ENCODE measurements at places on chromosomes 12 and 14. TPM values are rescaled to one million over a fixed set of nuclear protein-coding genes. Genes with fewer than 3 reads are reported as not detected.

GRCh38 chr12:73531752-73532151, 1005.9 kb upstream of the ATXN7L3B start:
- no peak overlapping the region for H3K4me3 ChIP-seq
- H3K4me1 ChIP-seq: no peaks in the 10 kb centered on the region
- H3K27ac ChIP-seq: no peak overlapping the region

SDR39U1 gene
- total RNA-seq: 5.0 TPM

- no peak overlapping the region for H3K4me3 ChIP-seq
- H3K27me3 ChIP-seq: peaks cover 3% of the 10 kb centered on the region
- no peaks in the 10 kb centered on the region for H3K36me3 ChIP-seq
- H3K4me1 ChIP-seq: no peaks in the 10 kb centered on the region
- no peak for DNase-seq
- no peak overlapping the region for H3K27ac ChIP-seq
These were observed 90.4 kb downstream of the ARMH4 start for GRCh38 chr14:58061581-58061980.

DNA sequence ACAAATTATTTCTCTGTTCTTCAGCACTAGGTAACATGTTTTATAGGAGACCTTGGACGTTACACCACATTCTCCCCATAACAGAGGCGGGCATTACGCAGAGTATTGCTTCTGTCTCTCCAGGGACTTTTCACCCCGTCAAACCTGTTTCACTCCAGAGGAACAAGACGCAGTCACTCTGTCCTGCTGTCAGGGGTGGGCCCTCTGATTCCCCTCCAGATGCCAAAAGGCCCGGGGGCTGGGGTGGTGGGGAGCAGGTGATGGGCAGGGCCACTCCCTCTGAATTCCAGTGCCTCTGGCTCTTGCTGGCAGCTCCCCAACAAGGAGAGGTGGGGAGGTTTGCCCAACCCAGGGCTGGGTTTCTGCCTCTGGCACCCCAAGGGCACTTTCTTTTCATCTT, 71.9 kb downstream of the NTF3 start:
- H3K27ac ChIP-seq: no peak overlapping the region
- no peaks in the 10 kb centered on the region for H3K27me3 ChIP-seq
- no peak for DNase-seq
- H3K4me1 ChIP-seq: peaks cover 23% of the 10 kb centered on the region
- no peak overlapping the region for H3K4me3 ChIP-seq

GRCh38 chr12:62291864-62292760, 31.9 kb downstream of the USP15 start:
- no peak overlapping the region for H3K27ac ChIP-seq
- H3K27me3 ChIP-seq: no peaks in the 10 kb centered on the region
- H3K4me3 ChIP-seq: no peak overlapping the region
- DNase-seq: peak; percentile 43

DNA sequence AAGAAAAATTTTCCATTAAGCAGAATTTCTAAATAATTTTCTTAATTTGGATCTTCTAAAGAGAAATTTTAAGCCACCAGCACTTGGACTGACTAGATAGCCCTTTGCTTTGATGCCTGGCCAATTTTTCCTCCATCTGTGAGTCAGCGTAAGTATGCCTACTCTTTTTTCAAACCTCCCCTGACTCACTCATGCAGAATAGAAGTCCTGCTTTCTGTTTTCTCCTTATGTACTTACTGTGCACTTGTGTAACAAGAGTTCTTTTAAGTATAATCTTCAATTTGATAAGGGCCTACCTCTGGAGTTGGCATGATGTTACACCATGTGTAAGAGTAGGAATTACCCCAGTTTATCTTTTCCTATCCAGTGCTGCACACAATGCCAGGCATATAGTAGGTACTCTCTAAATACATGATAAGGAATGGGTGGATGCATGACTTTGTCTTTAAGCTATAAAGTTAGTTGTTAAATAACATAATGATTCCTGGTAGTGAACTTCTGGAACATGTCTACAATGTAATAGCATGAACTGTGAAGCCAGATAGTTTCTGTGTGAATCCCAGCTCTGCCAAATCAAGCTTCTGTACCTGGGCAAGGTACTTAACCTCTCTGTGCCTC, 329.6 kb downstream of the TMTC2 start:
- H3K36me3 ChIP-seq: no peaks in the 10 kb centered on the region
- no peak overlapping the region for H3K27ac ChIP-seq
- no peaks in the 10 kb centered on the region for H3K27me3 ChIP-seq
- H3K4me1 ChIP-seq: no peaks in the 10 kb centered on the region
- peak; percentile 89 for DNase-seq
- no peak overlapping the region for H3K4me3 ChIP-seq

DNA sequence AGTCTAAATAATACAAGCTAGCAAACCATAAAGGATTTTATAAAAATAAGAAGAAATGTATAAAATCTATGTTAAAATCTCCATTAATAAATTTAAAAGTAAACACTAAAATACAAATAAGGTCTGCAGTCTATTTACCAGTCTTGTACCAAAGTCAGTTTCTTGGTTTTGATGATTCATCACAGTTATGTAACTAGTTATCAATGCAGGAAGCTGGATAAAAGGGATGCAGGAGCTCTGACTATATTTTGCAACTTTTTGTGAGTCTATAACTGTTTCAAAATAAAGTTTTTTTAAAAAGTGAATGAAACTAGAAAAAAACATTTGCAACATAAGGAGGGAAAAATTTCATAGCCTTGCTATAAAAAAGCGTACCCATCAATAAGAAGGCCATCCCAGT, 151.5 kb downstream of the DERA start:
- no peaks in the 10 kb centered on the region for H3K27me3 ChIP-seq
- H3K27ac ChIP-seq: no peak overlapping the region
- H3K4me3 ChIP-seq: no peak overlapping the region
- no peaks in the 10 kb centered on the region for H3K36me3 ChIP-seq
- no peaks in the 10 kb centered on the region for H3K4me1 ChIP-seq

GRCh38 chr12:96776908-96777307, 130.1 kb upstream of the NEDD1 start:
- H3K36me3 ChIP-seq: no peaks in the 10 kb centered on the region
- DNase-seq: no peak
- no peak overlapping the region for H3K27ac ChIP-seq
- H3K4me3 ChIP-seq: no peak overlapping the region
- no peaks in the 10 kb centered on the region for H3K4me1 ChIP-seq

DNA sequence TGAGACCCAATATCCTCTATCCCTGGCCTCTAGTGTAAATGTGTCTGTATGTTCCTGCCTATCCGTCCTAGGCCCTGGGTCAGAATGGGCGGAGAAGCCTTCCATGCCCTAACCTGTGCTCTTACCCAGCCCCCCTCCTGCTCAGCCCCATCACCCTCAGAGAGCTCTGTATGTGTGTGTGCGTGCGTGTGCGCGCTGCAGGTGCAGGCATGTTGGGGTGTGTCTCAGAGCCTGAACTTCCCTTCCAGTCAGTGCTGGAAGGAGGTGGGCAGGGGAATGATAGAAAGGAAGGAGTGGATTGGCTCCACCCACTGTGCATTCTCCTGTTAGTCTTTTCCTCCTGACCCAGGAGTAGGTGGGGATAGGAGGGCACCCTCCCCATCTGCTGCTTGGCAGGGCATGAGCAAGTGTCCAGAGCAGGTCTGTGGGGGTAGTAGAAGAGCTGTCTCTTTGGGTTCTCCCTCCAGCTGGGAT, 7.2 kb downstream of the NAB2 start:
- H3K27me3 ChIP-seq: no peaks in the 10 kb centered on the region
- H3K4me3 ChIP-seq: no peak overlapping the region
- H3K36me3 ChIP-seq: peaks cover 77% of the 10 kb centered on the region
- H3K27ac ChIP-seq: peak overlapping the region; percentile 23
- DNase-seq: no peak
- peaks cover 37% of the 10 kb centered on the region for H3K4me1 ChIP-seq

- no peak overlapping the region for H3K27ac ChIP-seq
- no peaks in the 10 kb centered on the region for H3K36me3 ChIP-seq
- no peaks in the 10 kb centered on the region for H3K27me3 ChIP-seq
- H3K4me1 ChIP-seq: peaks cover 1% of the 10 kb centered on the region
These were observed 33.9 kb upstream of the RCOR1 start for GRCh38 chr14:102558556-102558955.

GRCh38 chr12:56600753-56601152, 29.4 kb downstream of the BAZ2A start:
- H3K4me1 ChIP-seq: peaks cover 4% of the 10 kb centered on the region
- H3K27ac ChIP-seq: no peak overlapping the region
- no peak overlapping the region for H3K4me3 ChIP-seq
- no peaks in the 10 kb centered on the region for H3K27me3 ChIP-seq

DNA sequence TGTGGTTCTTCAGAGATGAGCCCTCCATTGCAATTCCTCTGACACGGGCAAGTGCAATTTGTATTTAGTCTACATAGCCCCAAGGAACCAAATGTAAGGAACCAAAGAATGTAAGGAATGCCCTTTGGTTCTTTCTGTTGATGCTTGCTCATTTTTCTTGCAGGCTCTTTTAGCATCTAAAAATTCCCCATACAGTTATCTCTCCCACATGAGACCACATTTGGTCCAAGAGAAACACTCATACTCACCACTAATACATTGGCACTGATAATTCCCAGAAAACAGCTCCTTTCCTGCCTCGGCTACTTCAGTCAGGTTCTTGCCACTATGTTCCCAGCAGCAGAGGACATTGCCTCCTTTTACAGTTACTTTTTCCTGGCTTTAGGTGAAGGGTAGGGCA, 332.6 kb downstream of the AEBP2 start:
- no peak overlapping the region for H3K4me3 ChIP-seq
- peak; percentile 82 for DNase-seq
- no peaks in the 10 kb centered on the region for H3K27me3 ChIP-seq
- H3K4me1 ChIP-seq: peaks cover 3% of the 10 kb centered on the region
- H3K27ac ChIP-seq: 0 out of 2 replicates have a peak overlapping the region, but pooled peaks have one; percentile 12

KIF26A gene
- total RNA-seq: not detected

LIN52 gene
- total RNA-seq: 11.5 TPM

GRCh38 chr12:81143057-81143456, 65.2 kb downstream of the ACSS3 start:
- H3K27me3 ChIP-seq: no peaks in the 10 kb centered on the region
- no peaks in the 10 kb centered on the region for H3K36me3 ChIP-seq
- no peaks in the 10 kb centered on the region for H3K4me1 ChIP-seq
- no peak overlapping the region for H3K4me3 ChIP-seq
- no peak overlapping the region for H3K27ac ChIP-seq

DNA sequence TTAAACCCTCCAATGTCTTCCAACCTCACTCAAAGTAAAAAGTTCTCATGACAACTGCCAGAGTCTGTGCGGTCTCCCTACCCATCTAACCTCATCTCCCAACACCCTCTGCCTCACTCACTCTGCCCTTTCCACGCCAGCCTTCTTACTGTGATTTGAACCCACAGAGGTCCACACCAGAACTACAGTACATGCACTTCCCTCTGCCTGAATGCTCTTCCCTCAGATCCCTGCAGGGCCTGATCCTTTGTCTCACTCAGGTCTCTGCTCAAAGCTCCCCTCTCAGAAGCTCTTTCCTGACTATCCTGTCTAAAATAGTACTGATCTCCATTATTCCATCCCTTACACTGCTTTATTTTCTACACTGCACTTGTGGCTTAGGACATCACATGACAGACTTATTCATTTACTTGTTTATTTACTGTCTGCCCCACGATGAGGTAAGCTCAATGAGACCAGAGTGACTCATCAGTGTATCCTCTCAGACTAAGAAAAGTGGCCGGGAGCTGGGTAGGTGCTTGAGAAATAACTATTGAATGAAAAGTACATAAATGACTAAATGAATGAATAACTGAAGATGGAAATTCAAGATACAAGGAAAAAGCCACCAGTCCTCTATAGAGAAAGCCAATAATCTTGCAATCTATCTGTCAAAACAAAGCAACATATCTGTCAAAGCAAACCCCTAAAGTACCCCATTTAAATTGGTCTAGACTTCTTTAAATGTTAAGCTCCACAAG, 17.1 kb downstream of the POMT2 start:
- no peak overlapping the region for H3K4me3 ChIP-seq
- peak overlapping the region; percentile 42 for H3K27ac ChIP-seq
- peaks cover 1% of the 10 kb centered on the region for H3K36me3 ChIP-seq
- H3K27me3 ChIP-seq: no peaks in the 10 kb centered on the region
- peak; percentile 97 for DNase-seq

- no peaks in the 10 kb centered on the region for H3K36me3 ChIP-seq
- H3K27me3 ChIP-seq: no peaks in the 10 kb centered on the region
- H3K4me3 ChIP-seq: no peak overlapping the region
- no peaks in the 10 kb centered on the region for H3K4me1 ChIP-seq
These were observed 83.7 kb downstream of the TMTC3 start for GRCh38 chr12:88225776-88226175.

DNA sequence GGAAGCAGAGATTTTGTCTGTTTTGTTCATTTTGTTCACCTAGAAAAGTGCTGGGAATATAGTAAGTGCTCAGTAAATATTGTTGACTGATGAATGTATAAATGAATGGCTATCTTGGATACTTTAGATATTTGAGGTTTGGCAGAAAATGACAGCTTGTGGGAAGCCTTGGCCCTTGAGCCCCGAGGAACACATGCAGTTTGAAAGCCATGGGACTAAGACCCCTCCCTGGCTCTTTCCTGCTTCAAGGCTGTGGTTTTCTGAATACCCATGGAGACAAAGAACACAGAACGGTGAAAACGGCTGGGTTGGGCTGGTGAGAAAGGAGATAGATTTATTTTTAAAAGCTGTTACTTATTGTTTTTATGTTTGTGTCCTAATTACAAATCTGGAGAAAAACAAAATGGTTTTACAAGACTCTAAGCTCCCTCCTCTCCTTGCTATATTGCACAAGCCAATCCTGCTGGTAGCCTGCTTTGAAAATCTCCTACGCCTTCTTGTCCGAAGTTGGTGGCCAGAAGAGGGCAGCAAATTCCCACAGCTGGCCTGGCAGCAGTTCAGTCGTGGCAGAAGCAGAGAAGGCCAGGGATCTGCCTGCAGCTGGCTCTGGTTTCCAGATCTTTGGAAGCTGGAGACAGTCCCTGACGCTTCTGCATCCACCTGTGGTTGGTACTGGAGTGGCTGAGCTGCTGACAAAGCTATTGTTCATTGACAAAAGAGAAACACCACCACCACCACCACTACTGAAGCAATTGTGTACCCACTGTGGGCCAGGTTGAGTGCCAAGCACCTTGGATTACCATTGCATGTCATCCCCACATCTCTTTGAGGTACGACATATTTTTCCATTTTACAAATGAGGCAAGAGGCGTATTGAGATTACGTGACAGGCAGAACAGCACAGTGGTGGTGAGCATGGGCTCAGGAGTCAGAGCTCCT, 5.2 kb upstream of the KRT85 start:
- no peak overlapping the region for H3K4me3 ChIP-seq
- H3K27me3 ChIP-seq: peaks cover 36% of the 10 kb centered on the region

DPF3 gene
- 32.8 TPM for total RNA-seq

DNA sequence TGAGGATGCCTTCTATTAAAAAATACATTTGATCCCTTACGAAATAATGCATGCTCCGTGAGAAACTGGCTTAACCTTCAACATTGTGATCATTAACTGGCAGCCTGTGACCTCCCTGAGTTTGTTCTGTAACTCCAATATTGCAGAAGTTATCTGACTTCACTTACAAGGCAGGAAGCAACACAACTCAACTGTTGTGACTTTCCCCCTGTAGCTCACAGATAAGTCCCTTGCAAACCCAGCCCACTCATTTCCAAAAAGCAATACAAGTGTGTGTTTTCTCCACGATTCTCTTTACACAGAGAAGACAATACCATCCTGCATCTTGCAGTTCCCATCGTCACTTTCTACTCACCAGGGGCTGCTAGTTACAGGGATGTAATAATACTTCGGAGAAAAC, 304.7 kb upstream of the TMEM132C start:
- H3K27ac ChIP-seq: no peak overlapping the region
- H3K36me3 ChIP-seq: no peaks in the 10 kb centered on the region
- no peaks in the 10 kb centered on the region for H3K4me1 ChIP-seq
- H3K4me3 ChIP-seq: no peak overlapping the region
- DNase-seq: no peak

PPP1R36 gene
- 0.28 TPM for total RNA-seq

GRCh38 chr12:51868821-51869495, 18.9 kb upstream of the ANKRD33 start:
- no peak overlapping the region for H3K27ac ChIP-seq
- peak overlapping the region; percentile 21 for H3K4me3 ChIP-seq
- H3K27me3 ChIP-seq: peaks cover 49% of the 10 kb centered on the region
- DNase-seq: no peak
- H3K4me1 ChIP-seq: peaks cover 2% of the 10 kb centered on the region

FIGNL2 gene
- under 0.01 TPM for total RNA-seq

Measured in IMR-90 (cell line).